Stimulated activated CD8-positive, alpha-beta memory T cell treated with anti-CD3 and anti-CD28 coated beads, Interleukin-7, amount 100 ng/mL, for 48 hours (primary cell): ENCODE measurements at places on chromosomes 1 and 21.

DNA sequence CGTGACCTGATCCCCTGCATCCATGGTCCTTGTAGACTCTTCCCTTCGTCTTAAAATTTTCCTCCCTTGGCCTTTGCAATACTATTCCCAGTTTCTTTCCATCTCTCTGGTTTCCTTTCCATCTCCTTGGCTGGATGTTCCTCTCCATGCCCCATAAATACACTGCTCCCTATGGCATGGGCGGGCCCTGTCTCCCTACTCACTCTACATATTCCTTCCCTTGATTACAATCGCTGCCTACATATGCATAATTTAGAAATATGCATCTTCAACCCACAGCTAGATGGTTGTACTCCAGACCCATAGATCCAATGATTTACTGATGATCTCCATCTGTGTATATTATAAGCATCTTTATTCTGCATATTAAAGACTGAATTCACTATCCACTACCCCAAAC lies 405.0 kb downstream of the NTNG1 start:
- no peak for DNase-seq

DNA sequence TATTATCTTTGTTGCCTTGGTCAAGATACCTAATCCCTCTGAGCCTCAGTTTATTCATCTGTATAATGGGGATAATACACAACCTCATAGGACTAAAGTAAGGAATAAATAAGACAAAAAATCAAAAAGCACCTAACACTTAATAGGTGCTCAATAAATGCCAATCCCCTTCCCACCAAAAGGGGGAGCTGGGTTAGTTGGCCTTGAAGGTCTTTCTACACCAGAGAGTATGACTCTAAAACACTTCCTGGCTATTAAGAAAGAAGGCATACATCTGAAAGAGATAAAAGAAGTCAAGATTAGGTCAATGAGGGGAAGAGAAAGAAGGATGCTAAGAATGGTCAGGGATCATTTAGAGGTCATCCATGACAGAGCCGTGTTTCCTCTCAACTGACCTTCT lies 11.1 kb downstream of the VSIG8 start:
- no peak for DNase-seq

DNA sequence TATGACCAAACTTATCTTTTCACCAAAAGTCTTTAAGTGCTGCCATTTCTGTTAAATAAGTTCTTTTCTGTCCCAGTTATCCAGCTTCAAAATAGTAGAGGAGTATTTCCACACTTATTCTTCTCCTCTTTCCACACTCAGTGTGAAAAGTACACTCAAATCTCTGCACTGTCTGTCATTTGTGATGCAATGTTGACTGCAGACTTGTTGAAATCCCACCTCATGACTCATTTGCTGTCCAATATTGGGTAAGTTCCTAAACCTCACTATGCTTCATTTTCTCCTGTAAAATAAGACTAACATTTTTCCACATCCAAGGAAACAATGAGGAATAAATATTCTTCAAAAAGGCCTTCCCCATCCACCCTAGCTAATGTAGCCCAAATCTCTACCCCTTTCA lies 17.5 kb downstream of the LRRIQ3 start:
- DNase-seq, result no peak

GRCh38 chr1:38941093-38941492 lies 537 bp downstream of the RHBDL2 start:
- DNase-seq, result no peak

DNA sequence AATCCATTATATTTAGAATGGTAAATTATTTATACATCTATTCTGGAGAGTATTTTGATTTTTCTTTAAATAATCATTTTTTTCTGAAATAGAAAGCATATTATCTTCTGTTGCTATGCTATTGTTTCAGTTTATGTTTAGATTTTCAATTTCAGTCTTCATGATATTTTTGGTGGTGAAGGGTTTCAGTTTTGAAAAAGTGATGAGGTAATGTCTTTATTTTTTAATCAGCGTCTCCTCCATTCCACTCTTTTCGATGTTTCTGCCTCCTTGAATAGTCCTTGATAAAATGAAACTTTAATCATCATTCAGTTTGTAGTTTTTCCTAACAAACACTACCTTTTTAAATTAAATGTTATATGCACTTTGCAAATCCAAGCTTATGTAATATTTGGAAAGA lies 428.6 kb downstream of the PTPRC start:
- no peak for DNase-seq

- no peak for DNase-seq
These were observed 366.9 kb downstream of the DPYD start for GRCh38 chr1:97553971-97554370.

DNA sequence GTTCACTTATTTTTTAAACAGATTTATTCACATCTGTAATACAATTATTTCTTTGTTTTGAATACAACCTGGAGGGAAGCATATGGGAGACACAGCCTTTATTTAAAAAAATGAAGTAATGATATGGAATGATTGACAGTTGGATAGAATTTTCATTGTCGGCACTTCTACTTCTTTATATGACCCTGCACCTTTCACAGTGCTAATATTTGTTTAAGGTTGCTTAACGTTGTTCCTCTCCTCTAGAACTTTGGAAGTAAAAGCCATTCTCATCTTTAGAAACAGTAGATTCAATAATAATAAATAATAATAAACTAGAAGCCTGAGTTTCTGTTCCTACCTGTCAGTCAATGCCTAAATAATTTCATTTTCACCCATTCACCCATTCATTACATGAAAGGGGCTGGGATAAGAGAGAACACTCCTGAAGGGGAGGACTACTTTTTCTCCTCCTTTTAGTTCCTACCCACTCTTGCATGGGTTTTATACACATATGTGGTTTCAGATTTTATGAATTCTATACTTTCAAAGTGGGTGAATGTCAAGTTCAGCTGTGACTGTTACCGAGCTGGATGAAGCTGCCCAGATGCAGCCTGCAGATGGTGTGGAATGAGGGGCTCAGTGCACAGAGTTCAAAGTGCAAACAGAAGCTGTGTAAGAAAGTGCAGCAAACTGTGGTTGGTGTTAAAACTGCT lies 9.4 kb downstream of the RUNX1 start:
- DNase-seq, result no peak

- DNase-seq, result no peak
These were observed 25.7 kb downstream of the STK40 start for GRCh38 chr1:36359911-36360550.

GRCh38 chr1:28340221-28340974 lies 11.6 kb downstream of the MED18 start:
- no peak for DNase-seq

DNA sequence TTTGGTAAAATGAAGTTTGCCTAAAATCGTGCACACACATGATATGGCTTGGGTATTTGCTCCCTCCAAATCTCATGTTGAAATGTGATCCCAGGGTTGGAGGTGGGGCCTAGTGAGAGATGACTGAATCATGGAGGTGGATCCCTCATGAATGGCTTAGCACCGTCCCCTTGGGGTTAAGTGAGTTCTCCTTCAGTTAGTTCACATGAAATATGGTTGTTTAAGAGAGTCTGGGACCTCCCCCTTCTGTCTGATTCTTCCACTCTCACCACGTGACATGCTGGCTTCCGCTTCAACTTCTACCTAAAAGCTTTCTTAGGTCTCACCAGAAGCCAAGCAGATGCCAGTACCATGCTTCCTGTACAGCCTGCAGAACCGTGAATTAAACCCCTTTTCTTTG lies 58.4 kb downstream of the SIPA1L2 start:
- DNase-seq, result no peak

- DNase-seq, result no peak
These were observed 5.9 kb upstream of the BCAR3 start for GRCh38 chr1:93687542-93687941.

DNA sequence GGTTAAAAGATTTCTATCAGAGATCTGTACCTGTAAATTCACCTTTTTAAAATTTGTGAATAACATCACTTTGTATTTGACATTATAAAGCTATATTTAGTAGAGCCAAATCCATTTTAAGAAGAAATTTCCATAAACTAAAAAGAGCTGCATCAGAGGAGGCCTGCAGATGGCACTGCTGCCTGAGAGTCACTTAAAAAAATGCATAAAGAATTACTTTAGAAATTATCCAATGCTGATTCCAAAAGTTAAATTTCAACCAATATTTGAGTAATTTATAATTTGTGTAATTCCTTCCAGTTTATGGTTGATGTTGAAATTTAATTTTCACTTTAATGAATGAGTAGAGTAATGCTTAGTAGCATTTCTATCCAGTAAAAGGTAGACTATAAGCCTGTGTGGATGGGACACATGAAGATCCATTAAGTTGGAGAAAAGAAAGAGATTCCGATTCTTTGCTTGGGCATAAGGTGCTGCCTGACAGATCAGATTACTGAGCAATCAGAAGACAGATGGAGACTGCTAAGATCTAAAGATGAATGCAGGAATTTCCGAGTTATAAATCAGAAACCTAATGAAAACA lies 20.7 kb upstream of the RPE65 start:
- no peak for DNase-seq

GRCh38 chr1:237005674-237006073 lies 1.4 kb upstream of the MT1HL1 start:
- no peak for DNase-seq

- no peak for DNase-seq
These were observed 12.2 kb downstream of the UBE2U start for GRCh38 chr1:64215576-64215975.

DNA sequence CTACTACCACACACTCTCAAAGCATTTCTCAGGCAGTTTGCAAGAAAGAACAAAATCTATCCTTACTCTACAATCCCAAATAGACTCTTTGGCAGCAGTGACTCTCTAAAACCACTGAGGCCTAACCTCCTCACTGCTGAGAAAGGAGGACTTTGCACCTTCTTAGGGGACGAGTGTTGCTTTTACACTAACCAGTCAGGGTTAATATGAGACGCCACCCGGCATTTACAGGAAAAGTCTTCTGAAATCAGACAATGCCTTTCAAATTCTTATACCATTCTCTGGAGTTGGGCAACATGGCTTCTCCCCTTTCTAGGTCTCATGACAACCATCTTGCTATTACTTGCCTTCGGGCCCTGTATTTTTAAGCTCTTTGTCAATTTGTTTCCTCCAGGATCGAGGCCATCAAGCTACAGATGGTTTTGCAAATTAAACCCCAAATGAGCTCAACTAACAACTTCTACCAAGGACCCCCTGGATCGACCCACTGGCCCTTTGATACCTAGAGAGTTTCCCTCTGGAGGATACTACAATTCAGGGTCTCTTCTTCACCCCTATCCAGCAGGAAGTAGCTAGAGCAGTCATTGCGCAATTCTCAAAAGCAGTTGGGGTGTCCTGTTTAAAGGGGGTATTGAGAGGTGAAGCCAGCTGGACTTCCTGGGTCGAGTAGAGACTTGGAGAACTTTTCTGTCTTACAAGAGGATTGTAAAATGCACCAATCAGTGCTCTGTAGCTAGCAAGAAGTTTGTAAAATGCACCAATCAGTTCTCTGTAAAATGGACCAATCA lies 2.0 kb upstream of the FMO4 start:
- DNase-seq, result no peak

GRCh38 chr1:71787699-71788098 lies 494.6 kb downstream of the NEGR1 start:
- DNase-seq, result no peak

DNA sequence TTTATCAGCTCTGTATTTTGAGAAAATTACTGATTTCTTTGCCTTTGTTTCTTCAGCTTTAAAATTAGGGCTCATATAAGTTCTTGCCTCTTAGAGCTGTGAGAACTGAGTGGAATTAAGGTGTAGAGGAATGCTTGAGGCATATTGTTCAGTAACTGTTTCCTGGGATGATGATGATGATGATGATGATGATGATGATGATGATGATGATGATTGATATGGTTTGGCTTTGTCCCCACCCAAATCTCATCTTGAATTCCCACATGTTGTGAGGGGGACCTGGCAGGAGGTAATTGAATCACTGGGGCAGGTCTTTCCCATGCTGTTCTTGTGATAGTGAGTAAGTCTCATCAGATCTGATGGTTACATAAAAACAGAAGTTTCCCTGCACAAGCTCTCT lies 118.7 kb downstream of the CHRM3 start:
- no peak for DNase-seq

DNA sequence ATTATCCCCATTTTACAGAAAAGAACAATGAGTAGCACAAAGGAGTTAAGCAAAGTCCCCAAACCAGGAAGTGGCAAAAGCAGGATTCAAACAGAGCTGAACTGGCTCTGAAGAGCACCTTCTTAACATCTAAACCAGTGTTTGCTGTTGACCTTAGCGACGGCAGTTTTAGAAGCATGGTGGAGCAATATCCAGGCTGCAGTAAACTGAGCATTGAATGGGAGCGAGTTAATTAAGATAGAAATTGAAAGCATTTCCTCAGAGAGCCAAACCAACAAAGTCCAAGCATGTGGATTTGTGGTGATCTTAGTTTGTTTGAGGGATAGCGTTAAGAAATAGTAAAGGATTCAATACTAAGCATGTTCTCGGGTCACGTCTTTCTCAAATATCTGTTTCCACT lies 13.4 kb upstream of the ZNF281 start:
- no peak for DNase-seq

DNA sequence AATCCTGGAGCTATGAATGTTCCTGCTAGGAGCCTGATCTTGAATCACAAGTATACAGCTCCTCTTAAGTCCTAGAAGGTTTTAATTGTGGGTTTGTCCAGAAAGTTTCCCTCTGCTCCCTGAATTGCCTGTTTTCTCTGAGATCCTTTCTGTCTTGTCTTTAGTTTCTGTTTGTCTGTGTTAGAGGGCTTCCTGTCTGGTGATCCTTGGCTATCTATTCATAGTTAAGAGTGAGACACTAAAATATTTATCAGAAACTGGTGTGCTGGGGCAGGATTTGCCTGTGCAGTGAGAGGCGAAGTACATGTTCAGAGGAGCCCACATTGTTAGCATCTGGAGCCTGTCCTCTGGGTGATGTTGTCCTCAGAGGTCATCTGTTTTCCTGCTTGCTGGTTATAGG lies 45.4 kb downstream of the ETS2 start:
- DNase-seq, result no peak

DNA sequence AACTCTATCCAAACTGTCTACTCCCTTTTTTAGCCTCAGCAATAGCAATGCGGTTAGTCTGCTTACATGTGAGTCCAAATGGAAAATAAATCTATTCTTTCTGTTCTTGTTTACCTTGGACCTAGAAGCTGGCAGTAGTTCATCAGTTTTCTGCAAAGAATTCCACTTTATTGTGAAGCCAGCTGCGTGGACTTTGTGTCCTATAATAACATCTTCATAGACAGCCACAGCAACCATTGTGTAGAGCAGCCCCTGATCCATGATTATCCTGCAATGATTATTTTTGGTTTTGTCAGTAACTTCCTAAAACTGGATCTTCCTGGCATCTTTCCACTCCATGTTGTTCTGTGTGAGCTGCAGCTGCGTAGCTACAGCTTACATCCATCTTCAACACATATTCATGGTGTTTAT lies 408.7 kb downstream of the NUF2 start:
- no peak for DNase-seq

DNA sequence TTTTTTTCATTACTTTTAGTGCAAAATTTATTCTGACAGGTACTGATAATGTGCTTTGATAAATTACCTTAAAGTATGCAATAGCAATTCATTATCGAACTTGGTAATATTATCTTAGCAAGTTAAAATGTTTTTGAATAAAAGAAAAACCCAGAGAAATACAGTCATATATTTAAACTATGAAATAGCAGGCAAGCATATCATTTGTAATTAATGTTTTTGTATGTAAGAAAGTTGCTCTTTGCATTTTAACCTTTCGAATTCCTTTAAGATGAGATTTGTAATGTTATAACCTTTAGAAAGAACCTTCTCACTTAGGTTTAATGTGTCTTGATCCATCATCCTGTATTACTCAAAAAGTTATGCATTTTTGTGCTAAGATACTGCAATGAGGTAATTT lies 585.6 kb downstream of the PTBP2 start:
- DNase-seq, result no peak
